ENCODE measurements at places on chromosomes 3 and 15.

DNA sequence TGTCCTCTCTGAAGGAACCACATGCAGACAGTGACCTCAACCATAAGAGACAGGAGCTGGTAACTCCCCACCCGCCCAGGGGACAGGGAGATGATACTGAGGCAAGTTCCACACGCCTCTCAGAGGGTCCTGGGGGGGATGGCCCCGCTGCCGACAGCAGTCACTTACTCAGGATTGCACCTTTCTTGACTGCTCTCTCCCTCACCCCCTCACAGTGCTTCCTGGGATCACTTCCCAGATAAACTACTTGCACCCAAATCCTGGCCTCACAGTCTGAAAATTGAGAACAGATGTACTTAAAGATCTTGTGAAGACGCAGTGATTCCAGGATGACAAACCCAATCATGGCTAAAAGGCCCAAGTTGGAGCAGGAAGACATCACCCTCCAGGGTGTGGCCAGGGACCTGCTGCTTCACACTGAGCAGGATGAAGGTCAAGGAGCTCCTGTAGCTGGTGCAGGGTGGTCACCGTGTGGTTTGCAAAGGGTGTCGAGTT, 207.6 kb downstream of the ADAMTS17 start:
- no peak for DNase-seq

- DNase-seq = no peak
Measured at GRCh38 chr3:165233501-165234195, 37.5 kb upstream of the SLITRK3 start.

DNA sequence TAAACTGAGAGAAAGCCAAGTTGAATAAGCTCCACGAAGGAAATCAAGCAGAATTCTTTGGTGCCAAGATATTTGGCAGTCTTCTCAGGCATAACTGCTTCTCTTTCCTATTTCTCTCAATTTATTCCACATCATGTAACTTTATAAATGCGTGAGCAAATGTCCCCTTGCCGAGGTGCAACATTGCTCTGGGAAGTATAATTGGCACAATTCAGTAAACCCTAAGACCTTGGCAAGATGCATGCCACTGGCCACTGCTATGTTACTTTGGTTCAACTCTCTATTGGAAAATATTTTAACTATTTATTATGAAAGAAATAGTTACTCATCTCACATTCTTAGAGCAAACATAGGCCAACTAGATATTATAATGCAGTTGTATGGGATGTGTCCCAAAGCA, 170.2 kb downstream of the SUCNR1 start:
- DNase-seq = no peak

GRCh38 chr3:119508172-119508845, 10.0 kb downstream of the TIMMDC1 start:
- DNase-seq = no peak

DNA sequence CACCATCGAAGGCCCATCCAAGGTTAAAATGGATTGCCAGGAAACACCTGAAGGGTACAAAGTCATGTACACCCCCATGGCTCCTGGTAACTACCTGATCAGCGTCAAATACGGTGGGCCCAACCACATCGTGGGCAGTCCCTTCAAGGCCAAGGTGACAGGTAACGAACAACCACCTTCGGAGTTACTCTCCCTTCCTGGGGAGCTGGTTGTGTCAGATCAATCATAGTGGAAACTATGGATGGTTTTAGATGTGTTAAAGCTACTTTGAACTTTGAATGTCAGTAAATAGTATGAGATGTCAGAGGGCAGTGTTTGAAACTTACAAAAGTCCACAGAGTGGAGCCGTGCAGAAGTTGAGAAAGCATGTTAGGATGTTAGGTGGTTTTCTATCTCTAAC, 42.3 kb downstream of the DNASE1L3 start:
- DNase-seq = no peak

GRCh38 chr15:60477916-60478565, 901 bp downstream of the ICE2 start:
- peak; percentile 15 for DNase-seq

DNA sequence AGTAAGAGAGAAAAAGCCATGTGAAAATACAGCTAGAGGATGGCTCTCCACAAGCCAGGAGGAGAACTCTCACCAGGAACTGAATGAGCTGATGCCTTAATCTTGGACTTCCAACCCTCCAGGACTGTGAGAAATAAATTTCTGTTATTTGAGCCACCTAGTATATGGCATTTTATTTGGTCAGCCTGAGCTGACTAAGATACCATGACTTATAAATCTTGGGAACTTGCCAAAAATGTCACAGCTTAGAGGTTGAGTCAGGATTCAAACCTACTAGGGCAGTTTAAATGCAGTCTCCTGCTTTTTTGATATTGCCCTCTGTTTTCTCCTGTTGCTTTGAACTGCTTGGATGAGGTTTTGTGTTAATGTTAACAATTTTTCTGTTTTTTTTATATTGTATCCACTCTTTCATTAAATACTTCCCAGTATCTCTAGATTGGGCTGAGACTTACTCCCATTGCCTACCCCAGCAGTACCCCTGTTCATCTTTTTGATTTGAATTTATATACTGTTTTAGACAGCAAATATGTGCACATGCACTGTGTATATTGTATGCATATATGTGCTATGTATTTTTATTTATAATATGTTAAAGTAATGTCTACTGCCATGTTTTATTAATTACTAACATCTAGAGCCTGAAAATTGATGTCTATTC, 1223.2 kb downstream of the OTOL1 start:
- DNase-seq = no peak

DNA sequence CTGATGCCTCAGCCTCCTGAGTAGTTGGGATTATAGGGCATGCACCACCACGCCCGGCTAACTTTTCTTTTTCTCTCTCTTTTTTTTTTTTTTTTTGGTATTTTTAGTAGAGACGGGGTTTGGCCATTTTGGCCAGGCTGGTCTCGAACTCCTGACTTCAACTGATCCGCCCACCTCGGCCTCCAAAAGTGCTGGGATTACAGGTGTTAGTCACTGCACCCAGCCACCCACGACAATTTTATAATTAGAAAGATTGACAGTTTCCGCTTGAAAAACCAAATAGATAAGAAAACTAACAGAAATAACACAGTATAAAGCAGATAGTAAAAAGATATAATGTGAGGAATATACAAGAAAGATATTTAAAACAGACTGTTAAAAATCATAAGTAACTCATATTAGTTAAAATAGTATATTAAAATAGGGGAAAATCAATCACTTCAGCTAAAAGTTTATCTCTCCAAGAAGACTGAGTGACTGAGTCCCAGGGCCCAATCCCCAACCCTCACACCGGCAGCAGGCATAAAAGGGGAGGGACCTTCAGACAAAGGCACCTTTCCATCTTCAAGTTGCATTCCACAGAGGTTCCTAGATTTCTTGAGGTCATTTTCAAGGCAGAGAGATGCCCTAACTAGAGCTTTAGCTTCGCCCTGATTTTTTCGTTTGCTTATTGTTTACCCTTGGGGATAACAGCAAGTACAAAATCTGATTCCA, 1.4 kb upstream of the WHAMM start:
- no peak for DNase-seq

DNA sequence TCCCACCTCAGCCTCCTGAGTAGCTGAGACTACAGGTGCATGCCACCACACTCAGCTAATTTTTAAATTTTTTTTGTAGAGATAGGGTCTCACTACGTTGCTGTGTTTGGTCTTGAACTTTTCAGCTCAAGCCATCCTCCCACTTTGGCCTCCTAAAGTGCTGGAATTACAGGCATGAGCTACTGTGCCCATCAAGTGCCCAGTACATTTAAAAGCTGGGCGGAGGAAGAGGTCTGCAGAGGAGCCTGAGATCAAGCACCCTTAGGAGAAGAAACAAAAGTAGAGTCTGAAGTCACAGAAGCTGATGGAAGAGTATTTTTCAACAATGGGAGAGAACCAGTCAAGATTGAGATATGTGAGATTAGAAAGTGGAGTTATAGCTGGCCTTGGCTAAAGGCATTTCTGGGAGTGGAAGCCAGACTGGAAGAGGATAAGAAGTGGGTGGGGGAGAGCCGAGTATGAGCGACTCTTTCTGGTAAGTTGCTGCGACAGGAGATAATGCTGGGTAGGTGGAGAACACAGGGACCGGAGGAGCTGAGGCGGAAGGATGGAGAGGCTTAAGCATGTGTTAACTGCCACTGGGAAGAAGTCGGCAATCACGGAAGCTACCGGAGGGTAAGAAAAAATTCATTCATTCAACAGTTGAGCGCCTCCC, 782 bp upstream of the IREB2 start:
- no peak for DNase-seq
